Type B pancreatic cell (in vitro differentiated cells): ENCODE measurements at places on chromosomes 11 and 22. TPM values are rescaled to one million over a fixed set of nuclear protein-coding genes. Genes with fewer than 3 reads are reported as not detected.

Gene SLC22A9
- total RNA-seq, result 0.19 and 0.24 TPM in 2 replicates

Gene MRGPRX4
- not detected in 2 replicates for total RNA-seq

Gene PRPF19
- total RNA-seq, result 105 and 120 TPM in 2 replicates

Gene ME3
- 6.5 and 9.7 TPM in 2 replicates for total RNA-seq

Gene PAX6
- total RNA-seq, result 18.9 and 23.8 TPM in 2 replicates

Gene MRGPRE
- total RNA-seq, result not detected in 2 replicates

Gene PKP3
- total RNA-seq, result 51.6 and 156 TPM in 2 replicates

Gene TRIM51
- total RNA-seq, result not detected in 2 replicates

Gene FOXR1
- total RNA-seq, result not detected in 2 replicates

Gene BACE1
- total RNA-seq, result 26.2 and 37.4 TPM in 2 replicates

Gene MOGAT2
- 1.2 and 2.2 TPM in 2 replicates for total RNA-seq

DNA sequence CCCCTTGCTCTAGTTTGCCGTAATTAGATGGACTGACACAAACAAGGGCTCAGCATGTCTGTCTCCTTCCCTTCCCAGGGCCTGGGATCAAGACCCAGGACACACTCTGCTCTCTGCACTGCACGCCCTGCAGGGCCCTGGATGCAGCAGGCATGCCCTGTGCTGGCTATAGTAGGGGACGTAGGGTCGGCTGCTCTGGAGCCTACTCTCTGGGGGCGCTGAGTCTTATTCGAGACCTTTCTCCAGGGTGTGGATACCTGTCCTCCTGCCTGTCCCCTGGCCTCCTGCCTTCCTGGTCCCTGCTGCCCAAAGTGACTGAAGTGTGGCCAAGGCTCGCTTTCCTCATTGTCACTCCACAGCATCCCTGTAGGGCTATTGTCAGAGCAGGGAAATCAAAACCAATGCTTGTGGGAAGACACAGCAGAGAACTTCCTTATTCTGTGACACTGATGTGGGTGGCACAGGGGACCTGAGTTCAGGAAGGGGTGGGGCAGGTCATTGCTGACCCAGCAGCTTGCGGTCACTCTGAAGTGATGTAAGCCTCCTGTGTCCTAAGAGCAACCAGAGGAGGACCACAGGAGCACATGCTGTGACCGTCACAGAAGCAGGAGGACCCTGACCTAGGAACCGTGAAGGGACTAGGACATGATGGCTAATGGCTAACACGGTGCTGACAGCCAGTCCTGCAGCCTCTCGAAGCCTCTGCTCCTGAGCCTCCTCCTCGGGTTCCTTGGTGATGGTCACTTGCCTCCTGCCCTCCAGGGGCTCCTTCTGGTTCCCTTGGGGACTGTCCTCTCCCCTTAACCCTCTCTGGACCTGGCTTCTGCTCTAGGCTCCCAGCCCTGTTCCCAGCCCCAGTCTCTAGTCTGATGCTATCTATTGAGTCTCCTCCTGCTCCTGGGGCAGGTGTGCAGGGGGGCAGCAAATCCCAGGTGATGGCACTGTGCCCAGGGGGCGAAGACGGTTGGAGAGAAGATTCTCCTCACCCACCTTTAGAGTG, 10.3 kb downstream of the APOBEC3A start:
- peaks cover 5% of the 10 kb centered on the region for H3K27me3 ChIP-seq
- no peak for DNase-seq
- H3K27ac ChIP-seq, result no peak overlapping the region
- no peaks in the 10 kb centered on the region for H3K36me3 ChIP-seq
- H3K4me1 ChIP-seq, result peaks cover 8% of the 10 kb centered on the region
- no peak overlapping the region for H3K4me3 ChIP-seq

- H3K27ac ChIP-seq, result no peak overlapping the region
- no peak for DNase-seq
- no peaks in the 10 kb centered on the region for H3K27me3 ChIP-seq
- H3K4me3 ChIP-seq, result no peak overlapping the region
- peaks cover 28% of the 10 kb centered on the region for H3K4me1 ChIP-seq
Observed at GRCh38 chr11:115769891-115770290, 265.7 kb upstream of the CADM1 start.

DNA sequence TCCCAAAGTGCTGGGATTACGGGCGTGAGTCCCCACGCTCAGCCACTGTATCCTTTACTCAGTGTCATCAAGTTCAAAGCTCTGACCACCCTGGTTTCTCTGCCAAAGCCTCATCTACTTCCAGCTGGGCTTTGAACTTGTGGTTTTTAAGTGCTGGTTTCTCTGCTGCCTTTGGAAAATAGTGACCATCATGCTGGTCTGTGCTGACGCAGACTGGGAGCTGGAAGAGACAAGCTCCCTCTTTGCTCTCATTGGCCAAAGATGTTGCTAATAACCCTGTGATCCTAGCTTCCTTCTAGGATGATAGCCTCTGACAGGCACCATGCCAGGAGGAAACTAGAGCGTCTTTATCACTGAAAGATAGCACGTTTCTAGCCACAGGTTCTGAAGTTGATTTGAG, 62.4 kb downstream of the ALX4 start:
- no peak overlapping the region for H3K4me3 ChIP-seq
- peaks cover 46% of the 10 kb centered on the region for H3K36me3 ChIP-seq
- H3K4me1 ChIP-seq, result peaks cover 25% of the 10 kb centered on the region

DNA sequence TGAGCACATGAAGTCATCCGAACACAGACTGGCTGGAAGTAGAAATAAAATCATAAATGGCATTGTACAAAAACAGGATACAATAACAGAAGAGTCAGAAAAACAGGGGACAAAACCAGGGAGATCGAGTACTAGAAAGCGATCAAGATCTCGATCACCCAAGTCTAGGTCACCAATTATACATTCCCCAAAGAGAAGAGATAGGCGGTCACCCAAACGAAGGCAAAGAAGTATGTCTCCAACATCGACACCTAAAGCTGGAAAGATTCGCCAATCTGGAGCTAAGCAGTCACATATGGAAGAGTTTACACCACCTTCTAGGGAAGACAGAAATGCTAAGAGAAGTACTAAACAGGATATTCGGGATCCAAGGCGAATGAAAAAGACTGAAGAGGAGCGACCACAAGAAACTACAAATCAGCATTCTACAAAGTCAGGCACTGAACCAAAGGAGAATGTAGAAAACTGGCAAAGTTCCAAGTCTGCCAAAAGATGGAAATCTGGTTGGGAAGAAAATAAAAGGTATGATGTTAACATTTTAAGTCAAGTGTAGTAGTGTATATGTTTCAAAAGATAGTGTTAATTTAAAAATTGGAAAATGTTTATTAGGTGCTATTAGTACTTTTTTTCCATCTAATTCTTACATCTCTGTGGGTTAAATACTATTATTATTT, 9.4 kb downstream of the PCF11 start:
- H3K4me3 ChIP-seq, result no peak overlapping the region
- H3K36me3 ChIP-seq, result peaks cover 70% of the 10 kb centered on the region
- H3K27ac ChIP-seq, result no peak overlapping the region
- H3K27me3 ChIP-seq, result no peaks in the 10 kb centered on the region

- no peaks in the 10 kb centered on the region for H3K27me3 ChIP-seq
- peaks cover 15% of the 10 kb centered on the region for H3K4me1 ChIP-seq
- no peak overlapping the region for H3K4me3 ChIP-seq
- DNase-seq, result no peak
Observed at GRCh38 chr11:1502168-1502953, 15.8 kb upstream of the MOB2 start.

GRCh38 chr11:8034106-8034585, 46.9 kb upstream of the TUB start:
- DNase-seq, result peak; percentile 48
- no peaks in the 10 kb centered on the region for H3K36me3 ChIP-seq
- H3K27me3 ChIP-seq, result peaks cover 27% of the 10 kb centered on the region
- H3K4me1 ChIP-seq, result peaks cover 24% of the 10 kb centered on the region

GRCh38 chr11:117972629-117973502, 13.3 kb upstream of the IL10RA start:
- H3K27ac ChIP-seq, result no peak overlapping the region
- no peak overlapping the region for H3K4me3 ChIP-seq
- DNase-seq, result no peak
- H3K27me3 ChIP-seq, result peaks cover 19% of the 10 kb centered on the region
- H3K36me3 ChIP-seq, result no peaks in the 10 kb centered on the region

- no peaks in the 10 kb centered on the region for H3K4me1 ChIP-seq
- H3K36me3 ChIP-seq, result peaks cover 3% of the 10 kb centered on the region
- no peak for DNase-seq
Observed at GRCh38 chr11:32843544-32843943, 13.8 kb downstream of the PRRG4 start.

- peaks cover 3% of the 10 kb centered on the region for H3K27me3 ChIP-seq
- H3K4me1 ChIP-seq, result peaks cover 22% of the 10 kb centered on the region
- no peaks in the 10 kb centered on the region for H3K36me3 ChIP-seq
- no peak overlapping the region for H3K4me3 ChIP-seq
- no peak for DNase-seq
Observed at GRCh38 chr11:73380331-73380730, 4.1 kb downstream of the RELT start.

- peaks cover 8% of the 10 kb centered on the region for H3K36me3 ChIP-seq
- no peak overlapping the region for H3K27ac ChIP-seq
- no peaks in the 10 kb centered on the region for H3K27me3 ChIP-seq
- no peak for DNase-seq
- H3K4me3 ChIP-seq, result no peak overlapping the region
Observed at GRCh38 chr11:65958291-65958690, 3.2 kb upstream of the SART1 start.

GRCh38 chr11:78446210-78446609, 28.6 kb upstream of the GAB2 start:
- no peak for DNase-seq
- H3K27me3 ChIP-seq, result no peaks in the 10 kb centered on the region
- peaks cover 6% of the 10 kb centered on the region for H3K4me1 ChIP-seq
- H3K36me3 ChIP-seq, result peaks cover 27% of the 10 kb centered on the region
- H3K4me3 ChIP-seq, result no peak overlapping the region

- no peak overlapping the region for H3K27ac ChIP-seq
- H3K4me3 ChIP-seq, result peak overlapping the region; percentile 81
- peaks cover 3% of the 10 kb centered on the region for H3K36me3 ChIP-seq
- H3K27me3 ChIP-seq, result peaks cover 100% of the 10 kb centered on the region
- peaks cover 5% of the 10 kb centered on the region for H3K4me1 ChIP-seq
Observed at GRCh38 chr11:32426819-32427615, 8.3 kb downstream of the WT1 start.

- DNase-seq, result no peak
- peaks cover 3% of the 10 kb centered on the region for H3K27me3 ChIP-seq
- no peak overlapping the region for H3K27ac ChIP-seq
- no peaks in the 10 kb centered on the region for H3K36me3 ChIP-seq
- H3K4me3 ChIP-seq, result no peak overlapping the region
Observed at GRCh38 chr11:10709299-10710086, 15.9 kb upstream of the IRAG1 start.

GRCh38 chr11:58641803-58642581, 19.5 kb downstream of the CNTF start:
- no peak overlapping the region for H3K27ac ChIP-seq
- no peaks in the 10 kb centered on the region for H3K4me1 ChIP-seq
- H3K27me3 ChIP-seq, result peaks cover 16% of the 10 kb centered on the region
- H3K36me3 ChIP-seq, result no peaks in the 10 kb centered on the region

GRCh38 chr11:132643239-132643638, 889.1 kb downstream of the OPCML start:
- H3K4me3 ChIP-seq, result no peak overlapping the region
- H3K27ac ChIP-seq, result no peak overlapping the region
- peaks cover 4% of the 10 kb centered on the region for H3K4me1 ChIP-seq
- DNase-seq, result no peak
- no peaks in the 10 kb centered on the region for H3K36me3 ChIP-seq

GRCh38 chr22:22753526-22754267, 109.3 kb downstream of the GGTLC2 start:
- no peak overlapping the region for H3K4me3 ChIP-seq
- no peak overlapping the region for H3K27ac ChIP-seq
- peaks cover 12% of the 10 kb centered on the region for H3K27me3 ChIP-seq
- no peaks in the 10 kb centered on the region for H3K36me3 ChIP-seq
- DNase-seq, result no peak
- no peaks in the 10 kb centered on the region for H3K4me1 ChIP-seq

GRCh38 chr11:115238791-115239190, 265.4 kb downstream of the CADM1 start:
- no peak for DNase-seq
- no peaks in the 10 kb centered on the region for H3K27me3 ChIP-seq
- no peak overlapping the region for H3K27ac ChIP-seq
- H3K36me3 ChIP-seq, result peaks cover 20% of the 10 kb centered on the region
- peaks cover 10% of the 10 kb centered on the region for H3K4me1 ChIP-seq
- H3K4me3 ChIP-seq, result no peak overlapping the region

- no peak for DNase-seq
- peaks cover 8% of the 10 kb centered on the region for H3K36me3 ChIP-seq
- H3K27me3 ChIP-seq, result peaks cover 34% of the 10 kb centered on the region
- H3K4me3 ChIP-seq, result no peak overlapping the region
Observed at GRCh38 chr11:128766591-128767081, 72.8 kb downstream of the FLI1 start.

- H3K27ac ChIP-seq, result no peak overlapping the region
- peaks cover 7% of the 10 kb centered on the region for H3K27me3 ChIP-seq
- H3K4me1 ChIP-seq, result peaks cover 12% of the 10 kb centered on the region
- no peak for DNase-seq
- no peak overlapping the region for H3K4me3 ChIP-seq
Observed at GRCh38 chr22:22922954-22923319, 35.3 kb downstream of the IGLL5 start.

- no peak overlapping the region for H3K4me3 ChIP-seq
- H3K36me3 ChIP-seq, result no peaks in the 10 kb centered on the region
- H3K4me1 ChIP-seq, result peaks cover 19% of the 10 kb centered on the region
- DNase-seq, result no peak
Observed at GRCh38 chr11:122336706-122337105, 220.7 kb upstream of the BLID start.

DNA sequence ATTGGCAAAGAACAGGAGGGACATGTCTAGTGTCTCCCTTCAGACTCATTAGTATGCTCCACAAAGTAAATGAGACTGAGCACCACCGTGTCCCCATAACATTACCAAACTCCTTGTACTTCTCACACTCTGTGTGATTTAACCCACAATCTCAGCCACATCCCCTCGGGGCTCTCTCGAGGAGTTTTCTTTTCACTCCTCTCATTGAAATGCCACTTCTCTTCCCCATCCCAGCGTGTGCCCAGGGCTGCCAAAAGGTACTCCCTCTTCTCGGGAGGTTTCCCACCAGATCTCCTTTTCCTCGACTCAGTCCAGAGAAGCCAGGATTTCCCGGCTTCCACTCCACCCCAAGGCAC, 1.1 kb downstream of the RBFOX2 start:
- peaks cover 53% of the 10 kb centered on the region for H3K4me1 ChIP-seq
- H3K36me3 ChIP-seq, result peaks cover 18% of the 10 kb centered on the region
- peak overlapping the region; percentile 97 for H3K4me3 ChIP-seq
- DNase-seq, result no peak
